Nephron progenitor cell (in vitro differentiated cells): ENCODE measurements at places on chromosomes 3 and 15.

GRCh38 chr3:66722675-66723074, 221.9 kb upstream of the LRIG1 start:
- DNase-seq: no peak

DNA sequence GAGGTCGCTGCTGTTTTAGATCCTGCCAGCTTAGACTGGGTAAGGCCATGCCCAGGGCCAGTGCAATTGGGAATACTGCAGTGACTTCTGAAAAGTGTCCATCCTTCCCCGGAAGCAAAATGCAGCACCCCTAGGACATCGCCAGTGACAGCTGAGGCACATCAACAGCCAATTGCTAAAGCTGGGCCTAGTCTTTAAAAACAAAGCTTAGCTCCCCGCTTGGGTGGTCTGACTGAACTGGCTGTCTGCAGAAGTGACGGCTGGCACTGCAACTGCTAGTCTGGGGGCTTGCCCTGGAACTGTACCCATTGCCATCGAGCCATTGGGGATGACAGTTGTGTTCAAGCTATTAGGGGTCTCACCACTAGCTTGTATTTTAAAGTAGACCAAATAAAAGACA, 4.3 kb downstream of the LYSMD4 start:
- DNase-seq: no peak

DNA sequence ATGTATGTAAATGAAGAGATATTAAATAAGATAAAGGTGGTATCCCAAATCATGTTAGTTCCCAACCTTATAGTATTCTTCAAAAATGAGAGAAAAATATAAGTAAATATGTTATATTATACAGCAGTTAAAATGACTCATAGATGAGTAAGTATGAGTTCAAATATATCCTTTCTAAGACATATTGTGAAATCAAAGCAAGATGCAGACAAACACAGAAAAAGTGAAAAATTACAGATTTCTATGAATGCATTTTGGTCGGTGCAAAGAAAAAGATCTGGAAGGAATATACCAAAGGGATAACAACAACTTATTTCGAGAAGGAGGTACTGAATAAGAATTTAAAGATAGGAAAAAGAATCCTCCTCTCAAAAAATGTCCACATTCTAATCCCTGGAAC, 181.2 kb upstream of the TTC14 start:
- DNase-seq: no peak

DNA sequence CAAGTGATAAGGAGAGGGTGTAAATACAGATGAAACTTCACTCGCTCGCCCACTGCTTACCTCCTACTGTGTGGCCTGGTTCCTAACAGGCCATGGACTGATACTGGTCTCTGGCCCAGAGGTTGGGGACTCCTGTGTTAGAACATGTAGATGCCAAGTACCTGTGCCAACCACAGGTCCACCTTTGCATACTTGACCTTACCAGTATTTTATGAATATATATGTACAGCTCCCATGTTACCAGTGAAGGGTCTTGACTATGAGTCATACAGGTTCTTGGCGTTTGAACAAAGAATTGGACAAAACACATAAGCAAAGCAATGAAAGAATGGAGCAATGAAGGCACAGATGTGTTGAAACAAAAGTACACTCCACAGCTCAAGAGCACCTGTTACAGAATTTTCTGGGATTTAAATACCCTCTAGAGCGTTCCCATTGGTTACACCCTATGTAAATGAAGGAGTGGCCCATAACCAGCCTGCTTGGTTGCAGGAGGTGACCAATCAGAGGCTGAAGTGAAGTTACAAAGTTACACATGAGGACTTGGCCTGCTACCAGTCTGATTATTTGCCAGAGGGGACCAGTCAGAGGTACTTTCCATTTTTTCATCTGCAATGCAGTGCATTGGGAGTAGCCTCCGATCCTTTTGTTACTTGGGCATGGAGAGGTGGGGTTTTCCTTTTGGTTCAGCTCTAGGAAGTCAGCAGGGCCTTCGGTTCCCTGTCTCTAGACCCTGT, 1.7 kb upstream of the GFM1 start:
- DNase-seq: no peak
